Activated CD4-positive, CD25-positive, alpha-beta regulatory T cell treated with anti-CD3 and anti-CD28 coated beads, Interleukin-2, amount 50 U/mL, for 24 hours (primary cell): ENCODE measurements at places on chromosomes 13 and 19.

GRCh38 chr19:14472202-14472938, 2.8 kb downstream of the PTGER1 start:
- peak; percentile 72 for ATAC-seq

DNA sequence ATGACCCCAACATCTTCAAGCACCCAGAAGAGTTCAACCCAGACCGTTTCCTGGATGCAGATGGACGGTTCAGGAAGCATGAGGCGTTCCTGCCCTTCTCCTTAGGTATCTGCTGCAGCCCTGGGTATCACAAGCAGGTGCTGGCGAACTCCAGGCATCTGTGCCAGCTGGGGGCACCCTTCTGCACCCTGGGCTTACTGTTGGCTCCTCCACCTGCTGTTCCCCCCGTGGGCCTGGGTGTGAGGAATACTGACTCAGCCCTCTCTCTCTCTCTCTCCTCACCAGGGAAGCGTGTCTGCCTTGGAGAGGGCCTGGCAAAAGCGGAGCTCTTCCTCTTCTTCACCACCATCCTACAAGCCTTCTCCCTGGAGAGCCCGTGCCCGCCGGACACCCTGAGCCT, 13.0 kb downstream of the CYP2S1 start:
- no peak for ATAC-seq

- no peak for ATAC-seq
Observed at GRCh38 chr13:111532111-111532510, 211.7 kb downstream of the TEX29 start.

- ATAC-seq = no peak
Observed at GRCh38 chr19:38485541-38486285, 52.2 kb downstream of the RYR1 start.

DNA sequence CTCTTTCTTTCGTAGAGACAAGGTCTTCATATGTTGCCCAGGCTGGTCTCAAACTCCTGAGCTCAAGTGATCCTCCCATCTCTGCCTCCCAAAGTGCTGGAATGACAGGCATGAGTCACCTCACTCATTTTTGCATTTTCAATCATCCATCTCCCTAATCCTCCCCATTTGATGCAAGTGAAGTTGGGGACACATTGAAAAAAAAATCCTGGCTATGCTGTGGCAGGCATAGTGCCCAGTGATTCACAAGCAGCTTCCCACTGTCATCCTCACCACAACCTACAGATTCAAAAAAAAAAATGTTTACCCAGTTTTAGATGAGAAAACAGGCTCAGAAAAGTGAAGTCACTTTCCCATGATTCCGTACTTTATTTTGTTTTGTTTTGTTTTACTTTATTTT, 44.7 kb upstream of the USP29 start:
- no peak for ATAC-seq

DNA sequence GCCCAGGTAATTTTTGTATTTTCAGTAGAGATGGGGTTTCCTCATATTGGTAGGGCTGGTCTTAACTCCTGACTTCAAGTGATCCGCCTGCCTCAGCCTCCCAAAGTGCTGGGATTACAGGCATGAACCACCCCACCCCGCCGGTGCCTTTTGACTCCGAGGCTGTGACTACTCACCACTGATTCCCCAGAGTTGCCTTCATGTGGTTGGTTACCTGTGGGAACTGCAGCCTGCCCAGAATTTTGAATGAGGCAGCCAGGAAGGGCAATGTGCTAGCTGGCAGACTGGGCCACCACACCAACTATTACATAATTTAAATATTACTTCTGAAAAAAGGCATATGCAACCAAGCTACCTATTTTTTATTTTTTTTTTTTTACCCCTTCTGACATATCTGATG, 42.8 kb downstream of the N4BP2L2 start:
- no peak for ATAC-seq

DNA sequence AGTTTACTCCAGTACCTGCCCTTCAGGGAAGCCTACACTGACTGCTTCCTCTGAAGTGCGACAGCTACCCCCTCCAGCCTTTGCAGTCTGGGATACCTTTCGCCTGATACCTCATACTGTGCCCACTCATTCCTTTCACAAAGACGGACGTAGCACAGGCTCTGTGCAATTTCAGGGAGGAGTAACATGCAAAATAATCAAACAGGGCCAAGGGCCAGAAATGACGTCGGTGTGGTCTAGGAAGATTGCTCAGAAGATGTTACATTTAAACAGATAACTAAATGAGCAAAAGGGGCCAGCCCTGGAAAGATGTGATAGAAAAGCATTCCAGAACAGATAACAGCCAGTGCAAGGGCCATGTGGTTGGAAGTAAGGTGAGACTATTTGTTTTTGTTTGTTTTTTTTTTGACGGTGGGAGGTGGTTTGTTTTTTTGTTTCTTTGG, 6.6 kb upstream of the DDX39A start:
- no peak for ATAC-seq

- ATAC-seq = no peak
Observed at GRCh38 chr13:74336546-74336945, 202.3 kb upstream of the KLF12 start.

DNA sequence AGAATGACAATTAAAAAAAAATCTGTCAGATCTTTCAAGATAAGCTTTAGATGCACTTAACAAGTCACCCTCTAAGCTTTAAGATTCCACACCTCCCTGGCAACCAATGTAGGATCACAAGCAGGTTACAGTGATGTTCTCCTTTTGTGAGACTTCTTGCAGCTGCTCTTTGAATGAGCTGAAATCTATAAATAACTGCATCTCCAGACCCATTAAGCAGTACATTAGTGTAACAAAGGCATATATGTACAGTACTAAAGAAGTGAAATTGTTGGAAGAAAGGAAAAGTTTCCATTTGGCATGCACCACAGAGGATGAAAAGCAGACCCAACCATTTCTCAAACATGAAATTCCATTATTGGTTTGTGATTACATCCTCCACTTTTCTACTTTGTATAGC, 364.7 kb downstream of the ENOX1 start:
- ATAC-seq = no peak

- no peak for ATAC-seq
Observed at GRCh38 chr13:99636306-99636705, 135.0 kb downstream of the TM9SF2 start.

- no peak for ATAC-seq
Observed at GRCh38 chr13:31717583-31717982, 21.7 kb upstream of the RXFP2 start.

DNA sequence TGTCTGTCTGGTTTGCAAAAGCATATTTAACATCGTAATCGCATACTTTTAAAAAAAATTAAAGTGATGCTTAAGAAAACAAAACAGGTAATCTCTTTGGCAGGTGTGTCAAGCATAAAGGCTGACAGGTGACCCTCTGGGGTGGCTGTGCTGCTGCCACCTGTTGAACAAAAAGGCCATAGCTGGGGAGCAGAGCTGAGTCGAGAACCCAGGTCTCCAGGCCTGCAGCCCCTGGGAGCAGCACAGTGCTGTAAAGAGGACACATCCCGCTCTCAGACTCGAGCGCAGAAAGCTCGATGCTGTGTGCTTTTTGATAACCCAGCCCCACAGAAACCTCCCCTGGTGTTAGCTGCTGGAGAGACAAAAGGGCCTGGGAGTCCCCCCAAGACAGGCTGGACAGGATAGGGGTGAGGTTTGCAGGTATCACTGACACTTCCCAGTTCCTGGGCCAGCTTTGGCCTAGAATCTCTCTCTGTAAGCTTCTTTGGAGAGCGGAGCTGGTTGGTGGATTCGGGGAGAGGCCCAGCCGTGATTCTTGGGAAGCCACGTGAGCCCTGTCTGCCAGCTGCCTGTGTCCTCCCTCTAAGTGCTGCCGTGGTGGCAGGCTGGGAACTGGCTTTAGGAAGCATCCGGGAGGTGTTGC, 66.9 kb downstream of the C13orf42 start:
- no peak for ATAC-seq

DNA sequence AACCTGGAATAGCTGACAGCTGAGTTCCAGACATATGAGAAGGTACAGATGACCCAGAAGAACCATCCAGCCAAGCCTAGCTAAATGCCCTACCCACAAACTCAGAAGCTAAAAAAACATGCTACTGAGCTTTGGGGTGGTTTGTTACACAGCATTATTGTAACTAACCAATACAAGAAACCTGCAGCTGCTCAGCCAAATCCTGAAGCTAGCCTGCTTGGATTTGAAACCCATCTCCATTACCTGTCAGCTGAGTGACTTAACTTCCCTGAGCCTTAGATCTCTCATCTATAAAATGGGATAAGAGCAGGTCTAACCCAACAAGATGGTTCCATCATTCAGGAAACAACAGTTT, 25.0 kb downstream of the TEX101 start:
- ATAC-seq = no peak

DNA sequence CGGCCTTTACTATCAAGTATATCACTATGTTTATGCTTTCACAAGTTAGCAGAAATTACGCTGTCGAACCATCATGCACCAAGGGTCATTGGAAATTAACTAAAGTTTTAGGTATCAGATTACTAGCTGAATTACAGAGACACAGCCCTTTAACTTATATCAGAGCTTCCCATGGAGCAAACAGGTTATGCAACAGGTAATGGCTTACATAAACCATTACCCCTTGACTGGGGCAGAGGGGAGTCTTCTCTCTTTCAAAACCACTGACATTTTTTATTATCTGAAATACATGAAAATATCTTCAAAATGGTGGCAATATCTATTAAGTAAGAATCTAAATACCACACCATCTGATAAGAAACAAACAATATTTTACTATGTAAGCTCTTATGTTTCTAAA, 1692.9 kb upstream of the SLC10A2 start:
- no peak for ATAC-seq

- ATAC-seq = no peak
Observed at GRCh38 chr13:62687732-62688131, 1272.1 kb upstream of the PCDH20 start.

DNA sequence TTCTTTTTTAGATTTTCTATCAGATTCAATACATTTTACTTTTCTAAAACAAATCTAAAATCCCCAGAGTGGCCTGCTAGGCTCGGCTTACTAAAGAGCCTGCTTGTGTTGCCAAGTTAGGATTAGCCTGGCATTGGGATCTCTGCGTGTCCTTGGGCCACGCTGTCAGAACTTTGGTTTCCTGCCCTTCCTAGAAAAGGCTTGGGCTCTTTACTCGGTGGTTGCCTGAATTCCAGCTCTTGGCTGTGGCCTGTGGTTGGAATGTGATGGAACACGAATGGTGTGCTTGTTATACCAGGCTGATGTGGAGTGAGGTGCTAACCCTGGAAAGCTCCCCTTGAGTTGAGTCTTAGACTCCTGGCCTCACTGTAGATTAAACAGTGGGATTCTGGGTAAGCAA, 8.5 kb downstream of the SPATA13 start:
- ATAC-seq = no peak

DNA sequence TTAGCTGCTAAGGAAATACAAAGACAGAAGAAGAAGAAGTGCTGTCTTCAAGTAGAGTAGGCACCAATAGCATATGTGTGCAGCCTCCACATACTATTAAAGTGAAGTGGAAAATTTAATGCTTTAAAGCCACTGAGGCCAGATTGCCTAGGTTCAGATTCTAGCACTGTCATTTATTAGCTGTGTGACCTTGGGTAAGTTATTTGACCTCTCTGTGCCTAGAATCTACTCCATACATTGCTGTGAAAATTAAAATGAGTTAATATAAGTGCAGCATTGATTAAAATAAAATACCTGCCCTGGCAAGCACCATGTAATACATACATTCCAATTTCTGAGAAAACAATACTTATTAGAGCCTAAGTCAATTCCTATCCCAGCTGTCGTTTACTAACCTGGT, 110.5 kb downstream of the FRY start:
- ATAC-seq = no peak

DNA sequence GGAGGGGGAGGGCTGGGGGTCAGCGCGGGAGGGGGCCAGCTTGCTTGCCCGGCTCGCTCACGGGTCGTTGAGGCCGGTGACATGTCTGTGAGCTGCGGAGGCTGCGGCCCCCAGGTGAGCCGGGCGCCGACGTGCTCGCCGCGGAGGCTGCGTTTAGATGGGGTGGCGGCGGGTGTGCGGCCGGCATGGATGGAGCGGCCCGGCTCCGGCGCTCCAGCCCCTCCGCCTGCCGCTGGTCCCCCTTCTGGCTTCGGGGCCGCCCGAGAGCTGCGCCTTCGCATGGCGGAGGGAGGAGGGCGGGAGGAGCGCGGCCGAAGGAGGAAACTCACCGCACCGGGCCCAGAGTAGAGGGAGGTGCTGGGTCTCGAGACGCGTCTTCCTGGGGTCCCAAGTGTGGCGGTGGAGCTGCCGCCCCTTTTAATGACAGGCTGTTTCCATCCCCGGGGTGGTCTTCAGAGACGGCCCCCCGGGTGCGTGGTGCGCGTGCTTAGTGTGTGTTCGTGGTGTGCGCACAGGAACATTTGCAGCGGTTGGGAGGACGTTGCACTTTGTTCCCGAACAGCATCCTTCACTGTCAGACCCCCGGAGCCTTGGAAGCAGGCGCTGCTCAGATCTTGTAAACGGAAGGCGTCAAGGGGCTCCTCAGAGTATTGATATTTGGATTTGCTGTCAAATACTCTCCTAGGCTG, at the start of gene AKAP11:
Gene AKAP11, plus strand, starts transcription at position 38 of the 689 bp plus-strand sequence. CDS start 14,197 bp downstream, outside the sequence.
- ATAC-seq = peak; percentile 33

DNA sequence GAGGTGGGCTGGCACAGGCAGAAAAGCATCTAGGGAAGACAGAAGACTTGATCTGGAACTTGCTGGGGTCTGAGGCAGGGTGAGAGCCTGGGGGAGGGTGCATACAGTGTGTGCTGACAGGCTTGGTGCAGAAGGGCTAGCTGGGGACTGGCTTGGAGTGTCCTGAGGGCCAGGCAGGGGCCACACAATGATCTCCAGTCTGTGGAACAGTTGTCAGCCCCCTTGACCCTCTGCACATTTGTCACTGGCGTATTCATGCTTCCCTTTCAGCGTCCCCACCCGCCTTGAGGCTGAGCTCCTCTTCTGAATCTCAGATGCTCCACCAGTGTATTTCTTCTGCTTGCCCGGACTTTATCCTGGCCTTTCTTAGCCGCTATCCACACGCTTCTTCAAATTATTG, 2.8 kb upstream of the MICU2 start:
- no peak for ATAC-seq

GRCh38 chr19:13207237-13207845, 57.1 kb downstream of the IER2 start:
- ATAC-seq = no peak

DNA sequence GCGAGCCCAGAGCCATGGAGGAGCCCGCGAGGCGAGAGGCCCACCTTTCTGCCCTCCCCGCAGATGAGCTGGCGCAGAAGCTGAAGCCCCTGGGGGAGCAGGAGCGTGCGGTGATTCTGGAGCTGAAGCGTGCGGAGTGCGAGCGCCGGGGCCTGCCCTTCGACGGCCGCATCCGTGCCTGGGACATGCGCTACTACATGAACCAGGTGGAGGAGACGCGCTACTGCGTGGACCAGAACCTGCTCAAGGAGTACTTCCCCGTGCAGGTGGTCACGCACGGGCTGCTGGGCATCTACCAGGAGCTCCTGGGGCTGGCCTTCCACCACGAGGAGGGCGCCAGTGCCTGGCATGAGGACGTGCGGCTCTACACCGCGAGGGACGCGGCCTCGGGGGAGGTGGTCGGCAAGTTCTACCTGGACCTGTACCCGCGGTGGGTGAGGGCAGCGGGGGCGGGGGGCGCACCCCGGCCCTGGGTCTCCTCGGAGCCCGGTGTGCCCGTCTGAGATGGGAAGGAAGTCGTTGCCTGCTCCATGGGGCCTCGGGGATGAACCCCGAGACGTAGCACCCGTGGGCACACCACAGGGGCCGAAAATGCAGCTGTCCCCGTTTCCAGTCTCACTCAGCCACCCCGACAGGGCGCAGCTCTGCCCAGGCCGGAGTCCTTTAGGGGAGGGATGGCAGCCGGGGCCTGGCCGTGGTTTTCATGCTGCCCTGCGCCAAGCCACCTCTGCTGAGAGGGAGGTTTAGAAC, 12.1 kb upstream of the ZNF554 start:
- no peak for ATAC-seq
